ENCODE measurements at places on chromosomes 1 and 21.

- no peak for DNase-seq
Measured at GRCh38 chr1:212630158-212630900, 21.8 kb downstream of the ATF3 start.

DNA sequence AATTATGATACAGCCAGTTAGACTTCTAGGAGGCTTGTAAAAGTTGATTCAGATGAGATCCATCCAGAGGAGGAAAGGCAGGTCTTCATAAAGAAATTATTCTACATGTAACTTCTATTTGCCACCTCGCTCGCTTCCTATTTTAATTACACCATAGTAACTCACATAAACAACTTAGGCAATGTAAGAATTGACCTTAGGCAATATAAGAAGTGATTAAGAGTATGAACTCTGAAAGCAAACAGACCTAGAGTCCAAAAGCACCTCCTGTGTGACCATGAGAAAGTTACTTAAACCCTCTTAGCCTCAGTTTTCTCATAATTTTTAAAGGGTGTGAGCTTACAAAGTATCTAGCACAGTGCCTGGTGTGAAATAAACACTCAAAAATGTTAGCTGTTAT lies 192.7 kb upstream of the NFIA start:
- DNase-seq: no peak

DNA sequence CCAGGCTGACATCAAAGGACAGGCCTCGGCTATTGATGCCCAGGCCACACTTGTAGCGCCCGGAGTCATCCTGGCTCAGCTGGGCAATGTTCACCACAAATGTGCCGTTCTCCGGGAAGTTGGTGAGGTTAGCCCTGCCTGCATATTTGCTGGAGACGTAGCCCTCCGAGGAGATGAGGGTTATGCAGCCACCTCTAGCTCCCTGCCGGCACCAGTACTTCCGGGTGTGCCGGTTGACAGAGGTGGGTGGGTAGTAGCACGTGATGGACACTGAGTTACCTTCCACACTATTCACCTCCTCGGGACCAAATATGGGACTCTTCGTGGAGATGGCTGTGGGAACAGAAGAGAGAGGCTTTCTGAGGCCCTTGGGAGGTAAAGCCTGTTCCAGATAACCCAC lies 7.1 kb downstream of the PIGR start:
- DNase-seq: no peak

GRCh38 chr1:31583082-31583994 lies 7.0 kb downstream of the TINAGL1 start:
- DNase-seq: no peak

DNA sequence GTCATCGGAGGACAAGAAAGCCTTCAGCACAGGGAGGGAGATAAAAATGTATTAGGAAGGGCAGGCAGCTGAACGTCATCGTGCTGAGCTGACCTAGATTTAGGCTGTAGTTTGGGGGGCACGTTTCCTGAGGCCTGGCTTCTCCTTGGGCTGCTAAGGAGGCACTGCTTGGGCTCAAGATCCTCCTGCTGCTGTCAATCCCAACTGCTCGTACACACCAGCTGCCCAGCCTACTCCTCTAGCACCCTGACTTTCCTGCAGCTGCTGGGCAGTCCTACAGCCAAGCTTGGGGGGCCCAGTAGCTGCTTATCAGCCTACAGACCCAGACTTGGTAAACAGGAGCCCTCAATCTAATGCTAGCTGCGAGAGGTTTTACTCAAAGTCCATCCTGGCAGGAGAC lies 6.2 kb downstream of the TMEM35B start:
- DNase-seq: no peak

- no peak for DNase-seq
Measured at GRCh38 chr1:89929467-89930063, 65.3 kb upstream of the ZNF326 start.

- DNase-seq: no peak
Measured at GRCh38 chr1:21904454-21904703, 32.7 kb downstream of the HSPG2 start.

DNA sequence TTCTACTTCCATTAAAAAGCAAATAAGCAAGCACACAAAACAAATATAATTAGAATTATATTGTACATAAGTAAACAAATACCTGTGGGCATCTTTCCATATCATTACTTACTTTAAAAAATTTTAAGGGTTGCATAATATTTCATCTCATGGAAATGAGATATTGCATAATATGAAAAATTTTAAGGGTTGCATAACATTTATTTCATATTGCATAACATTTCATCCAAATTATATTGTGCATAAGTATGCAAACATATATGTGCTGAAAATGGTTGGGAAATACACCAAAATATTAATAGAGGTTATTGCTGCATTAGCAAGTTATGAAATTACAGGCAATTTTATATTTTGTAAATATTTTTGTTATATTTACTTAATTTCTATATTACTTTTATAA lies 213.7 kb downstream of the KCNH1 start:
- no peak for DNase-seq

- no peak for DNase-seq
Measured at GRCh38 chr1:23575226-23575810, 16.0 kb upstream of the ID3 start.

GRCh38 chr1:215835951-215836350 lies 268.8 kb downstream of the KCTD3 start:
- DNase-seq: no peak

DNA sequence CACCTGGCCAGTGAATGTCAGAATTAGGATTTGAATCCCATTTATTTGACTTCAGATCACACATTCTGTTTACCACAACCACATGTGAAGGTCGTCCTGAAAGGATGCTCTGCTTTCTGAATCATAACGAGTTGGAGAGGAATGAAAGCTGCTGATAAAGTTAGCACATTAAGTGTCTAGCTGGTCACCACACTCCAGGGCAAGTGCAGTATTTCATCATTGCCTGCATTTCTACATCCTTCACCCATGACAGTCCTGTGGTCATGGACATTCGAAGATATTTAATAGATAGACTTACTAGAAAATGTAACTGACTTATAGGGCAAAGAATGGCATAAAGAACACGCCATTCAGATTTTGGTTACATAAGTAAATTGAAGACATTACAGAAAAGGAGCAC lies 52.7 kb upstream of the ST6GALNAC3 start:
- DNase-seq: no peak

- no peak for DNase-seq
Measured at GRCh38 chr1:179966551-179966950, 11.9 kb downstream of the CEP350 start.

DNA sequence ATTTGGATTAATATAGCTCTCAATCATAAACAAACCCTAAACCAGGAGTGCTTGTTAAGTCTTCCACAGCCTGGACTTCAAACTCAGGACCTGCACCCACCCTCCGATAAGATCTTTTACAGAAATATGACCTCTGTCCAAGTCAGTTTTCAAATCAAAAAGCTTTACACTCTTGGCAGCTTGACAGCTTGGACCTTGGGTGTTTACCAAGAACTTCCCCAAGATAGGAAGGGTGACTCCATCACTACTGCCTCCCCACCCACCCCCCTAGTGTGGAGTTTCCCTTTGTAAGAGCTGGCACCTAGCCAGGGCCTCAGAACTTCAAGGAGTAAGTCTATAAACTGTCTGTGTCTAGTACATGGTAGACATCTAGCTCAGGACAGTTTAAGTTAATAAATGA lies 9.6 kb downstream of the BCAR3 start:
- no peak for DNase-seq

DNA sequence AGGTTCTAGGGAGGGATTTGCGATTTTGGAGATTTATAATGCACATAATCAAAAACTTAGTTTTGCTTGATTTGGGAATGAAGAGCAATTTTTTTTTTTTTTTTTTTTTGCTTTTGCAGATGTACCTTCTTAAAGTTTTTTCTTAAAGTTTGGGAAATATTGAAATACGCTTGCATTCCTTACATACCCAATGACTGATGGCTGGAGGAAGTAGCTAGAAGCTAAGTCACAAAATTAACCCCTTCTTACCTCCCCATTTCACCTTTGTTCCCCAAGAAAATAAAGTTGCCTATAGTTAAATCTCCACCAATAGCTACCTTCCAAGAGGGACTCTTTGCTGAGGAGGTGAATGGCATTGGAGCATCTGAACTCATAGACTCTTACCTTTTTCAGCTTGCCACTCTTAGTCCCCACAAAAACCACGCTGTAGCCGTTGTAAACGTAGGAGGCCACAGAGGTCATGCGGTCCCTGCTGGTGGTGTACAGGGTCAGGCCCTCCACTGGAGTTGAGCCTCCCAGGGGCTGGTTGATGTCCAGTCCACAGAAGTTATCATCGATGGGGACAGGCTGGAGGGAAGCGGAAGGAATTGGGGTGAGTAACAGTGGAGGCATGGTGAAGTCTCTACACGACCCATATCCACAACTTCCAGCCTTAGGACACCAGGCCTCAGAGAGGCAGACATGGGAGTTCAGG lies 34.1 kb downstream of the PLXNA2 start:
- no peak for DNase-seq

GRCh38 chr1:183124259-183124658 lies 61.8 kb upstream of the LAMC2 start:
- DNase-seq: no peak

GRCh38 chr1:240797050-240797449 lies 185.1 kb upstream of the GREM2 start:
- DNase-seq: no peak

DNA sequence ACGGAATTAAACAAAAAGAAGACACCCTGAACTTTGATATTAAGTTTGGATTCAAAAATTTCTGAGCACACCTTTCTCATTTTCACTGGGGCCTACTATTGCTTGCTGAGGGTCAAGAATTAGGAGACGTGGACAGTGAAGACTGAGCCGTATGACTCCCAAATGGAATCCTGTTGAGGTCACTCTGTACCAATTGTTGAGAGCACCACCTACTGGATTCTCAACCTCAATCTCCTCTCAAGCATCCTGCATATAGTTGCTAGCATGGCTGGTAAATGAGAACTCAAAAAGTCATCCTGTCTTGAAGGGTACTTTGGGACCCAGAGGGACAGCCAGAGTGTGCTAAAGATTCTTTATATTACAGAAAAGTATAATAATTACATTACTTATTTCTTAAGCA lies 20.2 kb upstream of the MTR start:
- no peak for DNase-seq

- DNase-seq: no peak
Measured at GRCh38 chr1:65703853-65704252, 88.8 kb upstream of the PDE4B start.

DNA sequence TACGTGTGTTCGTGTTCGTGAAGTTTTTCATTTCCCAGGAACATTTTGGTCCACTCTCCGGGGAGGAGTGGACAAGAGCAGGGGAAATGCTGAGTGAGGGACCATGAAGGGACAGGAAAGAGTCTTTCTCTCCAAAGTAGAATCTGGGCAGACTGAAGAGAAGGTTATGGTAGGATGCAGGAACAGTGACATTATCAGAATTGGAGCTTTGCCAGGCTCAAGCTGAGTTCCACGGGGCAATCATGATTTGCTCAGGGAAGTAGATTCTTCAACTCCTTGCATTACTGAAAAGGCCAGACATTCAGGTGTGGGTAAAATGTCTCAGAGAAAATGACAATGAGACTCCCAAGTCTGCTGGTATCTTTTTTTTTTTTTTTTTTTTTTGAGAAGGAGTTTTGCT lies 16.6 kb downstream of the ATP1A4 start:
- DNase-seq: no peak

- DNase-seq: no peak
Measured at GRCh38 chr1:152035539-152036266, 1.1 kb downstream of the S100A11 start.

DNA sequence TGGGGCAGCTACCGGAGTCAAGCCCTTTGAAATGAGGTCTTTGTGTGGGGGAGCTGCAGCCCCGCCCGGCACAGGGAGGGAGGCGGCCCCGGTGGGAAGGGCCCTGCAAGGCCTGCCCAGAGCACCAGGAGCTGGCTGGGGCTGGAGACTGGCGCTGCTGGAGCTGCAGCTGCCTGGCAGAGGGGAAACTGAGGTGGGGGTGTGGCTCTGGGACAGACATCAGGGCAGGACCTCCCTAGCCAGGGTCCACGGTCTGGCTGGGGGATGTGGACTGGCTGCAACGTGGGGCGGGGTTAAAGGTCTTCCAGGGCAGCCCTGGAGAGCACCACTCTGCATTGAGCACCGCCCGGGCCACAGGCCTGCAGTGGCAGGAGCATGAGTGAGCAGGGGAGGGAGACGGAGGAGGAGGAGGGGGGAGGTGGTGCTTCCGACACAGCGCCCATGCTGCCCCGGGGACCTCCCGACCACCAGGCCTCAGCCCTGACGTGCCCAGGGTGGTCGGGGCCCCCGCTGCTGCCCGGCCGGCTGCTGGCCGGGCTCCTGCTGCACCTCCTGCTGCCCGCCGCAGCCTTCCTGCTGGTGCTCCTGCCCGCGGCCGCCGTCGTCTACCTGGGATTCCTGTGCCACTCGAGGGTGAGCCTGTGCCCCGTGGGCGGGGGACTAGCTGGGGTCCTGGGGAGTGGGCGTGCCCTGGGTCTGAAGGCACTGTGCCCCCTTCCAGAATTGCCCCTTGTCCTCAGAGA lies 4.8 kb upstream of the ANKRD65 start:
- no peak for DNase-seq

- DNase-seq: no peak
Measured at GRCh38 chr1:201454608-201455007, 14.4 kb downstream of the PHLDA3 start.

DNA sequence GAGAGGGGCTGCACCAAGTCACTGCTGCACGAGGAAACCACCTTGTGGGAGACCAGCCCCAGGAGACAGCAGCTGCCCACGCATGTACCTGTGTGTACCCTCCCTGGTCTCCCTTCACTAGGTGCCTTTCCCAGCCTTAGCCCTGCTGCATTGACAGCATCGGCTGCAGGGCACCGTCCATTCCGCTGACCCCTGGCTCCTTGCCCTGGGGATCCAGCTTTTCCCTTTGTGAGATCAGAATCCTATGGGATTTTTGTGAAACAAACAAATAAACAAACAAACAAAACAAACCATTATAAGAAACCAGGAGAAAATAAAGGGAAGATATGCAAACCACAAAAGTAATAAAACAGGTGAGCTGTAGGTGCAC lies 2.1 kb downstream of the STUM start:
- no peak for DNase-seq

- DNase-seq: no peak
Measured at GRCh38 chr1:87369736-87370478, 41.2 kb downstream of the LMO4 start.

- no peak for DNase-seq
Measured at GRCh38 chr1:11654939-11655808, 497 bp downstream of the FBXO44 start.

- DNase-seq: no peak
Measured at GRCh38 chr1:197677752-197678295, 97.5 kb downstream of the DENND1B start.

DNA sequence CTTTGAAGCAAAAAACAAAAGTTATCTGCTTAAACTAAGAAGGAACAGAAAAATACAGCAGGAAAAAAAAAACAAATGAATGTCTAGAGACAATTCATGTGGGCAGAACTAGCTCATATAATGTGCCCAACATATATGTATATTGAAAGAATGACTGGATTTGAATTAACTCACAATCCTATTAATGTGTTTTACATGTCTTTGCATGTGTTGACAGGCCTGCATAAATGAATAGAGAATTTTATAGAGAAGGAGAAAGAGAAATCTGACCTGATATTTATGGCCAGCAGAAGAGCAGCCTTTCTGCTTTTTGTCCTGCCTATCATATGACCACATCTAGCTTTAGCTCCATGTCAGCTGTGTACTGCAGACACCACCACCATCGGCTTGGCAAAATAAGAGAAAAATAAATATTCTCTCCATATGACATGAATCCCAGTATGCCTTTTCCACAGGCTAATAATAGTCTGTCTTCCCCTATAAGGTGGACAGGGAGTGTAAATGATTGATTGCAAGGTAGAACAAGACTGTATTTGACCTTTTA lies 171.5 kb upstream of the PALMD start:
- DNase-seq: no peak

GRCh38 chr1:4003846-4004505 lies 103.9 kb upstream of the C1orf174 start:
- no peak for DNase-seq

Measured in thoracic aorta (tissue), 2 donors.